ENCODE measurements at places on chromosomes 11 and 22. TPM values are rescaled to one million over a fixed set of nuclear protein-coding genes. Genes with fewer than 3 reads are reported as not detected.

Gene MYOD1
- total RNA-seq: not detected

Gene TNNI2
- 0.78 TPM for total RNA-seq

Gene DGAT2
- total RNA-seq: 10.3 TPM

Gene MTMR3
- 45.9 TPM for total RNA-seq

Gene OR52N4
- not detected for total RNA-seq

Gene OR10A2
- total RNA-seq: not detected
